Activated CD4-positive, alpha-beta T cell treated with anti-CD3 and anti-CD28 coated beads for 48 hours (primary cell): ENCODE measurements at places on chromosomes 6 and 20.

GRCh38 chr6:125367036-125367782 is 65.4 kb upstream of the HDDC2 start:
- no peak for DNase-seq

- DNase-seq = no peak
These were observed 36.5 kb downstream of the AKAP12 start for GRCh38 chr6:151276112-151276740.

DNA sequence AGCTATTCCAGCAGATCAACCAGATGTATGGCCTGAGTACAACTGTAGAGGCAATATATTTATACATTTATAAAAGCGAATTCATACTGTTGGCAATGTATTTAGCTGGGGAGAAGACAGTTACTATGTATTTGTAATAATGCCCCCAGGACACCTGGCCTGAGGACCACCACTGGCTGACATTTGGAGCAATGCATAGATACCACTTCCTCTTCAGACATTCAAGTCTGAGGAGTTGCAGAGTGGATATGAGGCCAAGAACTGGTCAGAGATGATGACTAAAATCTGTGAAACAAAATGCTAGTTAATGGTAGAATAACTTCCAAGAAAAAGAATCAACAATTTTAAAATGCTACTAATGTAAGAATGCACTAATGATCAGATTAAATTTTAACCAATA is 462.3 kb downstream of the CDC5L start:
- DNase-seq = no peak

DNA sequence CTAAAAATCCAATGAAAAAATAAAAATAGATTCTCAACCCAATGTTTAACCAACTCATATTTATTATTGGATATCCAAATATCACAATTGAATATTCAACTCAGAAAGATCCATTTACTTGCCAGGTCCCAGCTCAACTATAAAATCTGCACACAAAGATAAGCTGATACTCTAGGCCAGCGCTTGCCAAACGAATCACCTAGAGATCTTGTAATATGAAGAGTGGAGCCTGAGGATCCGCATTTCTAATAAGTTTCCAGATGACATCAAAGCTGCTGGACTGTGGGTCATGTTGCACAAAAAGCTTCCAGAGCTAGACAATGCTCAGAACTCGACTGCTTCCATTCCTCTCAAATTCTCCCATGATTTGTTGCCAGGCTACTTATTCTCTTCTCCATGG is 51.7 kb upstream of the HSF2 start:
- DNase-seq = no peak

DNA sequence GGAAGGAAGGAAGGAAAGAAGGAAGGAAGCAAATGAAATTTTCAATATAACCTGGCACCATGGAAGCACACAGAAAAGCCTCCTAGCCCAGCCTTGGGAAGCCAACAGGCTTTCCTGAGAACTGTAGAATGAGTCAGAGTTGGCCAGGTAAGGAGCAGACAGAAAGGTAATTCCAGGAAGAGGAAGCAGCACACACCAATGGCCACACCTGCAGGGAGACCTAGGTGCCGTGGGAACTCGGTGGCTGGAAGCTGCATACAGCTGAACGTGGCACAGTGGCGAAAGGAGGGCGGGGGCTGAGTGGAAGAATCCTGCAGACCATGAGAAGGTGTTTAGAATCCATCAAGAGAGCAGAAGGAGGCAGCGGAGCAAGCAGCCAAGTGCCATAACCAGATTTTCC is 224.8 kb upstream of the RREB1 start:
- DNase-seq = no peak

GRCh38 chr6:43942616-43943015 is 172.6 kb downstream of the VEGFA start:
- no peak for DNase-seq

DNA sequence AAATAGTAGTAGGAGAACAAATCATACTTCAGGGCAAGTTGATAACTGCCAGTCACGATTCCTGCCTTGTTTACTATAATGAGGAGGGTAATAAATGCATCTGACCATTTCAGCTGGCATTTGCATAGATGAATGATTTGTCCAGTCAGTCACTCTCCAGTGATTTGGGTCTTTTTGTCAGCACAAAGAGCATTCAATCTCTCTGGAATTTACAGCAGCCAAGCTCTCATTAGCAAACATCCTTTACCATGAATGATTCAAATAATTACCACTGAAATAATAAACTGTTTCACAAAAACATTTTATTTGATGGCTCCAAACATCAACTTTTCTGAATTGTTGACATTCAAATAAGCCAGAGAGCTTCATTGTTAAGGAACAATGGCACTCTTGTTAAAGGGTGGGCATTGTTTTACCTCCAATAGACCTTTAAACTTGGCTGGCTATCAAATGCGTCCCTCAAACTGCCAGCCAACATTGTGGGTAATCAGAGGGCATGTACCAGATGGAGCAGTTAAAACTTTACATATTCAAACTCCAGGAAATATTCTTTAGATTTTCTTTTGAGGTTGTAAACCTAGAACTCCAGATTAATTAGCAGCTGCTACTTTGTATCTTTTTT is 30.0 kb upstream of the FBXL4 start:
- DNase-seq = no peak

DNA sequence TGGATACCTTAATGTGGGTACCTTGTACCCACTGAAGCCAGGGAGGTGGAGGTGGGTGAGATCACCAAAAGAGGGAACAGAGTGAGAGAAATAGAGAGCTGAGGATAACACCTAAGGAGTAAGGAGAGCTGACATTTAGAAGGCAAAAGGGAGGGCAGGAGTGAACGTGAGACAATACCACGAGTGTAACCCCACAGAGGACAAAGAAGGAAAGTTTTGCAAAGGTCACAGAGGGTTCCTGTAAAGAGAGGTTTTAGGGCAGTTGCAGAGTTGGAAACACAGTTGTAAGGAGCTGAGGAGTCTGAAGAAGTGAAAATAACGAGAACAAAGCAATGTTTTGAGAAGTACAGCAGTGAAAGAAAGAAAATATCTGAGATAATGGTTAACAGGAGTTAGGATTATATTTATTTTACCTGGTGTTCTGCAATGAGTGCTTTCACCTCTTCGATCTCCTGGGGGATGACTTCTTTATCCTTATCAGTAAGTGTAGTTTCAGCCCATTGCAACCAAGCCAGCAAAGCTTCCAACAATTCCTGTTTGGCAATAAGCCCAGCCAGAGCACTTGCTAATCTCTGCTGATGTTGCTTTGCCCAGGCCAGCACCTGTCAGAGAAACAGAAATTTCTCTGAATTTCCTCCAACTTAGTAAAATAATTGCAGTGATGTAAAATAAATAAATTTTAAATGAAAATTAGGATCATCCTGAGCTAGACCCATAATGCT is 166.8 kb downstream of the DST start:
- DNase-seq = no peak

DNA sequence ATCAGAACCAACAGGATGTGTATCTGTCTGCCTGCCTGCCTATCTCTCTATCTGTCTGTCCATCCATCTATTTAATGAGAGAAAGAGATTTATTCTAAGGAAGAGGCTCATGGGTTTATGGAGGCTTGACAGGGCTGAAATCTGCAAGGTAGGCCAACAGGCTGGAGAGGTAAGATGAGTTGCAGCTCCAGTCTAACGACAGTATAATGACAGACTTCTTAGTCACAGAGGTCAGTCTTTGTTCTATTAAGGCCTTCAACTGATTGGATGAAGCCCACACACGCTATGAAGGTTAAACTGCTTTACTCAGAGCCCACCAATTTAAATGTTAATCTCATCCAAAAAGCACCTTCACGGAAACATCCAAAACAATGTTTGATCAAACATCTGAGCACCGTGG is 100.3 kb upstream of the ENPP5 start:
- no peak for DNase-seq

DNA sequence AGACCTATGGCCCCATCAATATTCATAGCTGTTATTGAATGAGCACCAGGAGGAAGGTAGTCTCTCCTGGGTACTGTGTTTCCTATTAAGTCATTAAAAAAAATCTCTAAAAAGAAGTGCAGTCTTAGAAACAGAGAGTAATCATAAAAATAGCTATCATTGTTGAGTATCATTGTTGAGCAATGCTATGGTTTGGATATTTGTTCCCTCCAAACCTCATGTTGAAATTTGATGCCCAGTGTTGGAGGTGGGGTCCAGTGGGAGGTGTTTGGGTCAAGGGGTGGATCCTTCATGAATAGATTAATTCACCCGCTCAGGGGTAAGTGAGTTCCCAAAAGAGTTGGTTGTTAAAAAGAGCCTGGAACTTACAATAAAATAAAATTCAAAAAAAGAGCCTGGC is 88.1 kb upstream of the IYD start:
- DNase-seq = no peak

DNA sequence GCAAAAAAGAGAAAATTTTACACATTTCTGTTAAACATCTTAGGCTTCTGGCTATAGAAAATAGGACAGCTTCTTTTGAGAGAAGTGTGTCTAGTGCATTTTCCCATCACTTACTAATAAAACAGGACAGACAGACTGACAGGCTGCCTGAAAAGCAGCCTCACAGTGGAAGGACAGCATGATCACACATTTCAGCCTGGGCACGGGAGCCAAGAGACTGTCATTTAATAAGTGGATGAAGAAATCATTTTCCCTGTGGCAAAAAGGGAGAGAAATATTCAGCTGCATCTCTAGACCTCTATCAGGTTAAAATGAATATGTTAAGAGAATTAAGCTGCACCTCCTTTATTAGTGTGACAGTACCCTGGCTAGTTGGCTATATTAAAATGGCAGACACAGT is 960.5 kb downstream of the KIF16B start:
- DNase-seq = no peak

DNA sequence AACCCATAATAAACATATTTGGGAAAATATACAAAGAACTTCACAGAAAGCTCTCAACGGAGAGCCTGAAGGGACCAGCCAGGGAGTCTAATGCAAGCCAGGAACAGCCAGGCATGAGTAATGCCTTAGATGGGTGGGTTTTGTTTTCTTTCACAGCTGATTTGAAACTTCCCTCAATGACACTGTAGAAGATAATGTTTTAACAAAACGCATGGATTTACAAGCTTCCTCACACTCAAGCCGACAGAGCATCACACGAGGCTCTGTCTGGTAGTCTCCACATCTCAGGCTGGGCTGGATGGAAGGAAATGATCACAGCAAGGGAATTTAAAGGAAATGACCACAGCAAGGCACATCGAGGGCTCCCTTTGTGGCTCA is 113.9 kb downstream of the GMPR start:
- no peak for DNase-seq
